ENCODE measurements at places on chromosomes 11 and 22. TPM values are rescaled to one million over a fixed set of nuclear protein-coding genes. Genes with fewer than 3 reads are reported as not detected.

Gene SNX32
- total RNA-seq: not detected

Gene LARGE1
- total RNA-seq: 1.6 TPM

Gene PRG2
- not detected for total RNA-seq

Gene MIOX
- 0.29 TPM for total RNA-seq

Gene APOA5
- total RNA-seq: not detected

Gene CHRM1
- total RNA-seq: not detected

Gene TPBGL
- total RNA-seq: not detected

All from NCI-H460 (cell line).